ENCODE measurements at places on chromosomes 5 and 9.

DNA sequence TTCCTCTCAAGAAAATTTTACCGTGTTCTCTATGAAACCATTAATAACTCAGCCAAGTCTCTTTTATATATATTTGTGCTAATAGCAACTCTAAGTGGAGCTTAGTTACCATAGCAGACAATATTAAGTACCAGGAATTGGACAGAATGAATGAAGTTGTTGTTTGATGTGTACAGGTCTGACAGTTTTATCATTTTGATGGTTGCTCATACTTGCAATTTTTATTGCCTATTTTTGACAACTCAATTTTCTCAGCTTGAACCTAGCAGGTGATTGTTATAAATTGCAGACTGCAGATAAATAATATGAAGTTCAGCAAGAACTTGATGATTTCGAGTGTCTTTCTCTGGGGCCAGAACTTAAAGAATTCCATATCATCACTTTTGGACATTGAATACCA is 163.2 kb downstream of the PLPPR1 start:
- DNase-seq = no peak

DNA sequence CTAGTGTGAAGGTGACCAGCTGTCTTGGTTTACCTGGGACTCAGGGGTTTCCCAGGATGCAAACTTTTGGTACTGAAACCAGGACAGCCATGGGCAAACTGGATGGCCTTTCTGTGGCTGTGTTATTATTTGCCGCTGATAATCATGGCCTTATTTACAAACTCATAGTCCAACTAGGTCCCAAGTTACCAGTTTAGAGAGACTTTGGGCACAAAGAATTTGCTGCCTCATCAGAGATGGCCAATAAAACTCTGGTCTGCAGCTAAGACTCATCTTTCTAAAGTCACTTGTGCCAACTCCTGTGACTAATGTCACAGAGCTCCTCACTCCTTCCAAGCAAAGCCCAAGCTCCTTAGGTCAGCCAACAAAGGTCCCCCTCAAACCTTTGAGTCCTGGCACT is 47.5 kb upstream of the PLPP6 start:
- no peak for DNase-seq

DNA sequence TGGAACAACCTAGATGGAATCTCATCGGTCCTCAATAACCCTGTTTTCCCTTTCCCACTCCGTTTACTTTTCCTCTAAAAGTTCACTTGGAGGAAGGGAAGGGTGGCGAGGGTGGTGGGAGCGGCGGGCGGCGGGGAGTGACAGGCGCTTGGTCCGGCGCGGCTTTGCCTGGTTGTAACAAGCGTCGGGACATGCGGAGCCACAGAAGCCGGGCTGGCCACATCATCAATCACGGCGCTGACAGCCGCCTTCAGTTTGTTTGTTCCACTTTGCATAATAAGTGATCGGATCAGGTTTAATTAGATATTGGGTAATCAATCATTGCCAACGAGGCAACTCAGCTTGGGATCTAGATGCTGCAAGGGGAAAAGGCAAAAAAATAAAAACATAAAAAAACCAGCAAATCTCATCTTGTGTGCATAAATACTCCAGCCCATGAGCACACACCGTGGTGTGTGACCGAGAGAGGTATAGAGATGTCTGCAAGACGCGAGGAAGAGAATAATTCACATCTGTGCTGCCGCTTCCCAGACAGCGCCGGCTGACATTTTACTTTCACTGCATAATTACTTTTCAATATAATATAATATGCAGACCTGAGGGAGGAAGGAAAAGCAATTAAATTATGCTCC is 396.2 kb upstream of the IRX4 start:
- no peak for DNase-seq

- DNase-seq = peak; percentile 72
Measured at GRCh38 chr9:27864644-27865438, 291.6 kb upstream of the C9orf72 start.

DNA sequence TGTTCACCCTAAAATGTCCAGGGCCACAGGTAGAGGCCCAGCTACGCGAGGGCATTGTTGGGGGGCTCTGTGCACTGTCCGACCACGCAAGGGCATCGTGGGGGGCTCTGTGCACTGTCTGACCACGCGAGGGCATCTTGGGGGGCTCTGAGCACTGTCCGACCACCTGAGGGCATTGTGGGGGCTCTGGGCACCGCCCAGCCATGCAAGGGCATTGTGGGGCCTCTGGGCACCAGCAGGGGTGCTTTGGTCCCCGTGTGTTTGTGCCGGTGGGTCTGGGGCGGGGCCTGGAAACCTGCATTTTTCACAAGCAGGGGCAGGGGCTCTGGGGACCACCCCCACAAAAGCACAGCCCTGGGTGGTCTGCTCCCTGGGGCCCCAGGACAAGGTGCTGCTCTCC is 41.5 kb upstream of the RXRA start:
- no peak for DNase-seq

- no peak for DNase-seq
Measured at GRCh38 chr5:141597394-141597793, 21.4 kb downstream of the DIAPH1 start.

DNA sequence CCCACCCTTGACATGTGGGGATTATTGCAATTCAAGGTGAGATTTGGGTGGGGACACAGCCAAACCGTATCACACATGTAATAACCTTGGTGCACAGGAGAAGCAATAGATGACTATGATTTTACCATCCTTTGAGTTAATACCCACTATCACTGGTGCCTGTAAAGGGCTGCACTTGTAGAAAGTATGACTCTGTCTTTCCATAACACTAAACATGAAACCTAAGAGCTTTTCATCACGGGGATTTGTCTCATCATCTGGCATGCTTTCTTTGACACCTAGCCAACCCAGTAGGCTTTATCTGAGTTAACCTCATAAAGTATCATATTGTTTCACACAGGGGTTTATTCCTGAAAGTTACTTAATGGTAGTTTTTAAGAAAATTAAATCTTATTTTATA is 188.9 kb upstream of the TNC start:
- DNase-seq = peak; percentile 36

DNA sequence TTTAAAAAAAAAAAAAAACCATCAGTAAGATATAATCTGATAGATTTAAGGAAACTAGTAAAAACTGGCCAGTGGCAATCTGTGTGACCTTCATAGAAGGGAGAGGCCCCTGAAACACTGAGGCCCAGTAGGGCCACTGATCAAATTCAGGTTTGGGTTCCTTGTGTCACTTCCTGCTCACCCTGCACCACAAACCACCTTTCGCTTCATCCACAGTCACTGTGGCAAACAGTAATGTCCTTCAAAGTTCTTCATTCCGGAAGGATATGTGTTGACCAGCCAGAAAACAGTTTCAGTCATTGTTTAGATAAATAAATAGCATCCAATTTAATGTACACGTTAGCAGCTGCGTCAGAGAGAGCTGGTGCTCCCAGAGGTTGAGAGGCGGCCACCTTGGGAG is 222.1 kb downstream of the CFAP90 start:
- DNase-seq = no peak

- no peak for DNase-seq
Measured at GRCh38 chr9:135239769-135240141, 152.3 kb downstream of the OLFM1 start.

GRCh38 chr9:91001146-91001611 is 199.6 kb downstream of the SYK start:
- DNase-seq = peak; percentile 39

DNA sequence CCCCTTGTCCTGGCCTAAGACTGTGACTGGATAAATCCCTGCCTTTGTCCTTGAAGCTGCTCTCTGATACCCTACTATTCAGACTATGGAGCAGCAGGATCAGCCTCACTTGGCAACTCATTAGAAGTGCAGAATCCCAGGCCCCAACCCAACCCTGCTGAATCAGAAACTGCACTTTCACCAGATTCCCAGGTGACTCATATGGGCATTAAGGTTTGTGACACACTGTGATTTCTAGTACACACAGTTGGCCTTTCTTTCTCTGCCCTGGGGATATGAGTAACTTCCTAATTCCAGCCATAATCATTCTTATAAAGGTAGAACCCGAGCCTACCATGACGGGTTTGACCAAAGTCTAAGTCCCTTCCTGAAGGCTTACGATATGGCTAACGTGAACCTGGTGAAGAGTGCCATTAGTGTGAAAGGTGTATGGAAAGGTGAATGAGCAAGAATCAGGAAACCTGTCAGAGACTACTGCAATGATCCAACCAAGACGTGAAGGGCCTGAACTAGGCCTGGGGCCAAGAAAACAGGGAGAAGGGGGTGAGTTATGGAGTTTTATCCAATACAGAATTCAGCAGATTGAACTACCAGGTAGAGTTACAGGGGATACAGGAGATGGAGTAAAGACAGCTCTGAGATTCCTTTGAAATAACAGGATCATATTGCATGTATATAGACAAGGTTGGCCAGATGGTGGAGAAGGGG is 533.0 kb downstream of the BNC2 start:
- peak; percentile 75 for DNase-seq

GRCh38 chr5:158992037-158992740 is 107.5 kb downstream of the EBF1 start:
- peak; percentile 70 for DNase-seq

DNA sequence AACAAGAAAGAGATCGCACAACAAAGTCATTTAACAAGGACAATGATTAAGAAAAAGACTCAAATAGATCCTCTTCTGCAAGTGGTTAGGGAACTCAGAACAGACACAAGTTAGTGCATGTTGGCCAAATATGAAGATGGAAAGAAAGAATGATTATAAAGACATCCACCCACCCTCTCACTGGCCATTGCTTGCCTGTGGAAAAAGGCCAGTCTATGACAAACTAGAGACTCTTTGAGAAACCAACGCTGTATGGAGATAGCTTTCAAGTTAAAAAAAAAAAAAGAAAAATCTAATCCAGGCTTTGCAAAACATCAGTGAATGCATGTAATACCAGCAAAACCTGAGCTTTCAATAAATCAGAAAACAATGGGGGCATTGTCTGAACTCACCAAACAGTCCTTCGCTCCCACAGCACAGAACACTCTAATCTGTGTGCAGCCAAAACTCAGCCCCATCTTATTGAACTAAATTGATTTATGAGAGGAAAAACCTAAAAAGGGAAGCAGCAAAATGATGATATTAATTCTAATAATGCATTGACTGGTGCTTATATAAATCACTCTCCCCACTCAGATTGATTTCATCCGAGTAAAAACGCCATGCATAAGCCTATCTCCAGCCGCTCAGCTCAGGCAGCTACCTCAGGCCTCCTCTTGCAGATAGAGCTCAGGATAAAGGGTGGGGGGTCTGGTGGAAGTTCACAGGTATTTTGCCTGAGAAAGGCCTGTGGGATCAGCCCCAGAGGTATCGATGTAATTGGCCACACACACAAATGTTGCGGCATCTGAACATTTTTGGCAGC is 547.1 kb downstream of the CCDC171 start:
- DNase-seq = no peak

- DNase-seq = no peak
Measured at GRCh38 chr5:93585767-93586385, 2.9 kb downstream of the NR2F1 start.

GRCh38 chr5:112931473-112931872 is 9.4 kb upstream of the REEP5 start:
- no peak for DNase-seq

DNA sequence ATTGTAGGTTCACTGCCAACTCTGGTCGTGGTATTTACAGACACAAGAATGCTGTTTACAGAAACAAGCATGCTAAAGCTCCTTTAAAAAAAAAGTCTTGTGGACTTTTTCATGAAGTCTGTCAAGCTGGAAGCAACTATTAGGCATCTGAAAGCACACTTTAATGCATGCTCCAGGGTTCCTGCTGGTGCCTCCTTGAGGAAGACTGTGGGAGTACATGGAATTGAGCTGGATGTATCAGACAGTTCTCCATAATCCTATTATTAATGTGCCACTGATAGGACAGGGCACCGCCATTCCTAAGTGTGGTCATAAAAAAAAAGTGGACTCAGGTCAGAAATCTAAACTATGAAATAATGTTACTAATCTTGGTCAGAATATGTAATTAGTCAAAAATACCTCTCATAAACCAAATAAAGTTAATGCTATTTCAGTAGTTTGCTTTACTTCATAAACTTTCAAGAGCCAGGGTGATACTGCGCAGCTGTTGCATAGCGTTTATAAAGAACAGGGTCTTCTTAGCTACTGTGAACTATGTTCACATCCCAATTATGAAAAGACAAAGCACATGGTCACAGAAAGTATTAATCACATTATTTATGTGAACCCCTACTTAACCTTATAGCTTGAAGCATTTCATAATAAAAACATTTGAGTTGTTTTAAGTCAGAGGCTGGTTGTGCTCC is 390.8 kb upstream of the PTGER4 start:
- no peak for DNase-seq

- peak; percentile 72 for DNase-seq
Measured at GRCh38 chr9:22117511-22118384, 108.6 kb upstream of the CDKN2B start.

GRCh38 chr9:93164085-93164484 is 19.9 kb upstream of the WNK2 start:
- no peak for DNase-seq

- DNase-seq = no peak
Measured at GRCh38 chr9:135275571-135276289, 188.3 kb downstream of the OLFM1 start.

GRCh38 chr9:5441043-5441442 is 3.3 kb upstream of the PLGRKT start:
- DNase-seq = peak; percentile 66

GRCh38 chr5:109997161-109997560 is 307.4 kb downstream of the MAN2A1 start:
- DNase-seq = no peak

GRCh38 chr5:62111428-62111827 is 194.6 kb upstream of the KIF2A start:
- DNase-seq = peak; percentile 12

- no peak for DNase-seq
Measured at GRCh38 chr5:131593921-131594320, 41.1 kb downstream of the RAPGEF6 start.

- peak; percentile 90 for DNase-seq
Measured at GRCh38 chr9:120875954-120876841, 790 bp downstream of the PHF19 start.

- DNase-seq = no peak
Measured at GRCh38 chr9:87766697-87767096, 40.8 kb downstream of the CTSL start.

- DNase-seq = no peak
Measured at GRCh38 chr9:9283159-9283986, 1329.4 kb downstream of the PTPRD start.

GRCh38 chr5:84614906-84615305 is 230.2 kb upstream of the EDIL3 start:
- no peak for DNase-seq

DNA sequence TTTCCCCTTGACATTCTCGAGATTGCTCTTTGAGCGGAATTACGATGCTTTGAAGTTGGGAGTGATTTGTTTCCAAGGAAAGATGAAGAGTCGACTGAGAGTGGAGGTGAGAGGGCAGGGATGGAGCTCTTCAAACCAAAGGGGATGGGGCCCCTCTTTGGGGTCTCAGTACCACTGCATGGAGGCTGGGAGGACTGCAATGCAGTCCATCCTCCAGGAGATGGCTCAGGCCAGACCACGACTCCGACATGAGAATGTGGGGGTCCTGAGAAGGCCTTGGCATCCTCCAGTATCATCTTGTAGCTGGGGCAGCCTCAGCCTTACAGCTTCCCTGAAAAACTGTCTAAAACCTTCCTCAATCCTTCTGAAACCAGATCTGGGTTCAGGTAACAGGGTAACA is 51.1 kb upstream of the CDKN2AIPNL start:
- no peak for DNase-seq

GRCh38 chr5:88691945-88692868 is 190.8 kb downstream of the MEF2C start:
- DNase-seq = no peak
